ENCODE measurements at places on chromosomes 5 and 9.

DNA sequence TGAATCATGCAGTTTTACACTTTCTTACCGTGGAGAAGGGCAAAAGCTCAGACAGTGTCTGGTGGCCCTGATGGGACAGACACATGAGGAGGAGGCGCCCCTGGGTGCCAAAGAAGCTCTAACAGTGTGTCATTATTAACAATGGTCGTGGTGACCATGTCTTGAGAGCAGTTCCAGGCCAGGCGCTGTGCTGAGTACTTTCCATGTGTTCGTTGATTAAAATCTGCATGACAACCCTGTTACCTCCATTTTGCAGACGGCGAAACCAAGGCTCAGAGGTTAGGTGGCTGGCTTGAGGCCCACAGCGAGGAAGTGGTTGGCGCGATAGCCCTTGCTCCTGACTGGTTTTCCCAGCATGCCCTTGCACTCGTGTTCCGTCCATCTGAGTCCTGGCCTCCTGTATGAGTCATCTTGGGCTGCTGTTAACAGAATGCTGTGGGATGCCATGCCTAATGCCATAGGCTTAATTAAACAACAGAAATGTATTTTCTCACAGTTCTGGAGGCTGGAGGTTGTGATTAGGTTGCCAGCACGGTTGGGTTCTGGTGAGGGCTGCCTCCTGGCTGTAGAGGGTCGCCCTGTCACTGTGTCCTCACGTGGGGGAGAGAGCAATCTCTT lies 92.0 kb downstream of the AMBP start:
- DNase-seq, result no peak

DNA sequence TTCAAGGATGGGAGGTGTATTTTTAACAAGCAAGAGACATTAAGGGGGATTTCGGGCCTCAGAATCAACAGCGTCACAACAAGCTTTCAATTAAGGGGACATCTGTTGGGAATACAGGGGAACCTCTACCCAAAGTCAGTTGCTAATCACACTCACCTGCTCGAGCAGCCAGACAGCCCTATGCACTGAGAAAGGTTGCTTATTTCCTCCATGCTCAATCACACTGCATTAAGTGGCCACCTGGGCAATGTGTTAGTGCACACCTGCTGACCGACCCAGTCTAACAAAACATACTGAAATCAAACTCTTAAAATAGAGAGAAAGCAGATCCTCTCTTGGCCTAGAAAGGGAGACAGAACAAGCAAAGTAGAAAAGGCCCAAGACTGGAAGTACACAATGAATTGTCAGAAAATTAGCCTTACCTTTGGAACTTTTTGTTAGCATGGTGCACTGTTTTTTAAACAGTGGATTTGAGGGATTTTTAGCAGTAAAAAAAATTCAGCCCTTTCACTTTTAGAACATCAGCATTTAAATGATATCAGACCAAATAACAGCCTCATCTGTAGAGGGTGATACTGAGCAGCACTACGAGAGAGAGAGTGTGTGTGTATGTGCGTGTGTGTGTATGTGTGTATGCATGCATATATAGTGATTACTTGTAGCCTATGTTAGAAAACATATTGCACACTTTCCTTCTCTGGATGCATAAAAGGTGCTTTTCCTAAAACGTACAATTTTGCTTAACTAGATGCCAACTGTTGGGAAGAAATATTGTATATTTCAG lies 1118.6 kb upstream of the DMAC1 start:
- DNase-seq, result no peak

DNA sequence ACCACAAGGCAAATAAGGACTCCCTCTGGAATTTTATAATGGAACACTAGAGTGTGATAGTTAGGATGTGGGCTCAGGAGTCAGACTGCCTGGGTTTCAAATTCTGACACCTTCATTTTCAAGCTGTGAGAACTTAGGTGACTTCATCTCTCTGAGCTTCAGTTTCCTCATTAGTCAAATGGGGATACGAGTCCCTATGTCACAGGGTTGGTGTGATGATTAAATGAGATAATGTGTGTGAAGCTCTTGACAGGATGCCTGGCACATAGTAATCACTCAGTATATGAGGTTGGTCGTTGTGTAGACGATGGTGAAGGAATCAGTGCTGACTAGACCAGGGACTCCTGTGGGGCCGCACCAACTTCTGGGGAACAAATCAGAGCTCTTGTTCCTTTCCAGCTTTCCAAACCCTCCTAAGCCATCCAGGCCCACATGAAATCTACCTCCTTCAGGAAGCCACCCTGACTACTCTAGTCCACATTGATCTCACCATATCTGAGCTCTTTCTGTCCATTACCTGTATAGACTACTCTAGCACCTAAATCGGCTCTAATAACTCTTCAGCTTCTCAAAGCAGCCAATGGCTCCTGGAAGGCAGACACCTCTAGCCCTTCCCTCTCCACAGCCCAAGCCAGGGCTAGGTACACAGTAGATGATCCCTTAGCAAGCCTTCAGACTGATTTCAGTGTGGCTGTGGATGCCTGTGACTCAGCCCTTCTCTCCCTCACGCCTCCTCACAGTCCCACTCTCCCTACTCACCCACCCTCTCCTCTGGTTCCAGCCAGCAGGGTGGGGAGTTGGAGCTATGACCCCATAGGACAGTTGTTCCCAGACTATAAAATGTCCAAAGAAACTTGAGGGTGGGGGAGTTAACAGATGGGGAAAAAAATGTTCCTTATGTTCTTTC lies 2.5 kb upstream of the TCF7 start:
- DNase-seq, result no peak

GRCh38 chr9:36988848-36989247 lies 45.2 kb downstream of the PAX5 start:
- DNase-seq, result no peak

DNA sequence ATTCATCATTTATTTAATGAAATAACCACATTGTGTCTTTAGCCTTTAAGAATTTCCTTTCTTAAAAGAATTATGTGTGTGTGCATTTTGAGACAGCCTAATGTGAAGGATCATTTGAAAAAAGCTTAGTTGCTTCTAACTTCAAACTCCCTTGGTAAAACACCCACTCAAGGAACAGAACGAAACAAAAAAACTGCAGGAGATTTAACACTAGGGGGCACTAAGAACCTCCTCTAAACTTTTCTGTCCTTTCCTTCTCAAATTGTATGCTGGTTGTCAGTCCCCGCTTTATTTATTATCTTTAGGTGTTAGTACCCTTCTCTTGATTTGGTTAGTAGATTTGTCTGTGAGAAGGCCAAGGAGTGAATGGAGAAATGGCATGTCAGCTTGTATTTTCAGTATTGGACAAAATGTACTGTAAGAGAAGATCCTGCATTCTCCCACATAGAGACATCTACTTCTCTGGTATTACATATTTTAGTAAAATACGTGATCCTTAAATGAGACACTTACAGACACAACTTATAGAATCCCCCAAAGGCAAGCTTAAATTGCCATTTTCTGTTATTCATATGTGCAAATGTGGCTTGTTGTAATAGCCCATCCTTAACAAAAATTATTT lies 229.7 kb downstream of the MRPS30 start:
- no peak for DNase-seq
